ENCODE measurements at places on chromosomes 2 and 18. TPM values are rescaled to one million over a fixed set of nuclear protein-coding genes. Genes with fewer than 3 reads are reported as not detected.

DNA sequence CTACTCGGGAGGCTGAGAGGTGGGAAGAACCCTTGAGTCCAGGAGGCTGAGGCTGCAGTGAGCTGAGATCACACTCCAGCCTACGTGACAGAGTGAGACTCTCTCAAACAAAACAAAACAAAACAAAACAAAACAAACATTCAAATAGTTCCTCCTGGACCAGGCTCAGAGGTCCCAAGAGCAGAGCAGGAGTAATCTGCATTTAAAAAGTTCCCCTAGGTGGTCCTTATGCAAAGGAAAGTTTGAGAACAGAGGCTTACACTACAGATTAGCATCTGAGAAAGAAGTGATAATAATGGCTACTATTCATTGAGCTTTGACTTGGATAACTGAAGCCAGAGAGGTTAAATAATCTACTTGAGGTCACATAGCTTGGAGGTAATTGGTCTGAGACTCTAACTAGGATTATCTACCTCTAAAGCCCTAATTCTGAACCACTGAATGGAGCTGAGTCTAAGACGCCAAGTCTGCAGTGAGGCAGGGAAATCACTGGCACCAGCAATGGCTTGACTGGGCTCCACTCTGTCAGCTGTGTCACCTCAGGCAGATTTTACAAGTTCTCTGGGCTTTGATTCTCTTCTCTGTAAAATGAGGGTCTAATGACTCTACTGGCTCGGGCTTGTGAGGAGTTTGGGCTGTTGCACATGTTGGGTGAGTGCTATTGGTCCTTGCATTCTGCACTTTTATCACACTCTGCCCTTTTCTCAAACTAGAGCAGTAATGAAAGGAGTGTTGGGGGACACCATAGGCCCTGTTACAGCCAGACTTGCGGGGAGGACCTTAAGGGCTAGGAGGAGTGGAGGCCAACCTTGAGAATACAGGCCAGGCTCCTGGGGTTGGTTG is 29.2 kb upstream of the DLX2 start:
- no peak for DNase-seq

The NTSR2 gene
- not detected for polyA plus RNA-seq

DNA sequence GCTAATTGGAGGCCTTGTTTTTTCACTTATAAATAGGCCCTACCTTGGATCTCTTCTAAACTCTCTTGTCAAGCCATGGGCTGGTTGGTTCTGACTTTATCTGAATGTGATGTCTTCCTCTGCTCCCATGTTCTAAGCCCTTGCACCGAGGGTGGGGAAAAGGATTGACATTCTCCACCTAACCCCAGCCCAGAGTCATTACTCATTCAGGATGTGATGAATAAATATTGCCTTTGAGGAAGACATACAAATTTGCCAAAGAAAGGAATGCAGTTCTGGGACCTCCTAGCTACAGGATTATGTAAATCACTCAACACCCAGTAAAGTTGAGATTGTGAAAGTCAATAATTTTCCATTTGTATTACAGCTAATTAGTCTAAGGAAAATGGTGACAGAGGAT is 142.1 kb upstream of the LYPD6 start:
- DNase-seq = no peak

DNA sequence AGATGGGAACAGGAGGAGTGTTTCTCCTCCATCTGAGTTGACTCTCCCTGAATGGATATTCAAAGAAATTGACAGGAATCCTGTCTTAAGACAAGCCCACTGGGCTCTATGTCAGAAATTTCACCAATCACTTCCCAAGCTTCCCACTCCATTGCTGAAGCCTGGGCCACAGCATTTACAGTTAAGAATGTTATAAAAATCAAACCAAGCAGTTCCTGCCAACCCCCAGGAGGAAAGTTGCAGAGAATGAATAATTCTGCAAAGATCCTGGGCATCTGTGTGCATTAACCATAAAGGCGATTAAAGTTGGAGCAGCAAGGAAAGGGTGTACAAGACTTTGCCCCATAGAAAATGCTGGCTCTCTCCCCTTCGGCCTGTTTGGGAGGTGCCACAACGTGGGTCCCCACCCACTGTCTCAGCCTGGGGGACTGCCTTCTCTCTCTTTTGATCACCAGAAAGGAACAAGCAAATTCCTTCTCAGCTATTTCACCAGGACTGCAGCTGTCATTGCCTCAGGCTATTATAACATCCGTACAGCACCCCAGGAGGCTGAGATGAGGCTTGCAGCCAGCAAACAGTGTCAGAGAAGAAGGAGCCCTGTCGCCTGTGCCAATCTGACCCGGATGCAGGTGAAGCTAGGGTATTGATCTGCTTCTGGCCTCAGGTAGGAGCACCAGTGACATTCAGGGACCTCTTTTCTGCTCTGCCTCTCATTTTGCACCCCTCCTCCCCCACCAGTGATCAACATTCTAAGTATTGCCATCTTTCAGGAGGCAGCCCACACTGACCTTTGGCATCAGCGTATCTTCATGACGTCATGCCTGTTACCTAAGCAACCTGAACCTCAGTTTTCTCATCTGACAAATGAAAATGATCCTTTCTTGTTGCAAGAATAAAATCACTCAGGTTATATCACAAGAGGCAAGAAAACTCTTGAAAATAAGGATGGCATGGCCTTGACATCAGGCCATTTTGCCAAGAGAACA is 219.0 kb downstream of the SH3BP4 start:
- DNase-seq = peak; percentile 63

The PRKAG3 gene
- polyA plus RNA-seq = 21.0 TPM

DNA sequence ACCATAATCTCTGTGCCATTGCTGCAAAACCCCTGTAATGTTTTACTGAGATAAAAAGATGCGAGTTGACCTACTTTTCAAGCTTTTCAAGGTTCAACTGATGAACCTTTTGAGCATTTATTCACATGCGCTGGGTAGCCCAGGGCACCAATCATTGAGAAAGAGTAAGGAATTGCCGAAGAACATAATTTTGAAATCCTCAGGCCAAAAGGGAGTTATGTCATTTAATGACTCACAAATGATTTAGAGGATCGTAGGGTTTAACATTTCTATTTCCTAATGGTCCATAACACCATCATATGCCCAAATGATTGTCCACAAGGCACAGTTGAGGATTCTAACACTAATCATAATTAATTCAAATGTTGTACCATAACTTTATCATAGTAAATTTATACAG is 20.2 kb upstream of the DLX1 start:
- DNase-seq = no peak

The KYNU gene
- polyA plus RNA-seq = 0.76 TPM

DNA sequence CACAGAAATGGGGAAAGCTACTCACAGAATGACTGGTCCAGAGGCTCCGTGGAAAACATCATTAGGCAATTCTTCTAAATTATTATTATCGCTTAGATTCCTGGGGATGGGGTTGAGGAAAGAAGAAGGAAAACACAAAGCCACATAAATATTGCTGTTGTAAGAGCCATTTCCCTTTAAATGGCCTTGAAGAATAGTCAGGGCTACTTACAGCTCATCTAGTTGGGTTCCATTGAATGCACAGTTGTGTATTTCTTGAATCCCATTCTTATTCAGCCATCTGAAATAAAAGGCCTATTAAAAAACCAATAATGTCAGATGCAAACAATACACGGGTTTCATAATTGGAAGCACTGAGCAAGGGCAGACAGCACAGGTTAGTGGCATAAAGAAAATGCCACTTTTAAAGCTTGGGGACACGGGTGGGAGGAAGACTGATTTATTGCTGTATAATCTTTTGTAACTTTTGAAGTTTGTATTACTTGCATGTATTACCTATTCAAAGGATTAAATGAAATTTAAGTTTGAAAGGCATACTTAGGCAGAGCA is 171.4 kb downstream of the FSHR start:
- no peak for DNase-seq

GRCh38 chr18:78241535-78242253 is 737.9 kb upstream of the SALL3 start:
- no peak for DNase-seq

The RBM44 gene
- polyA plus RNA-seq = 0.53 TPM

GRCh38 chr2:112687522-112687921 is 33.3 kb upstream of the NT5DC4 start:
- DNase-seq = no peak

DNA sequence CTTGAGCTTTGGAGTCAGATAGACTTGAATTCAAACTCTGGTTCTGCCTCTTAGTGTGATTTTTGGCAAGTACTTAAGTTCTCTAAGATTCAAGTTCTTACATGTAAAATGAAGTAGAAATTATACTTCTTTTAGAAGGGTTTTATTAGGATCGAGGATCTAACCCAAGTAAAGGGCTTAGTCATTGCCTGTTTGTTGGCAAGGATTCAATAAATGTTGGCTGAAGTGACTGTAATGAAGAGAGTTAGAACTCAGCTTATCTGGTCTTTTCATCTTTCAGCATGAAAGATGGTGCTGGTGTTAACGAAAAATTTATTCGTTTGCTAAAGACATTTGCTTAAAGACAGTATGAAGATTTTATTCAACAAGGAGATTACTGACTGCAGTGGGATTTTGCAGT is 315.9 kb upstream of the THUMPD2 start:
- peak; percentile 79 for DNase-seq

DNA sequence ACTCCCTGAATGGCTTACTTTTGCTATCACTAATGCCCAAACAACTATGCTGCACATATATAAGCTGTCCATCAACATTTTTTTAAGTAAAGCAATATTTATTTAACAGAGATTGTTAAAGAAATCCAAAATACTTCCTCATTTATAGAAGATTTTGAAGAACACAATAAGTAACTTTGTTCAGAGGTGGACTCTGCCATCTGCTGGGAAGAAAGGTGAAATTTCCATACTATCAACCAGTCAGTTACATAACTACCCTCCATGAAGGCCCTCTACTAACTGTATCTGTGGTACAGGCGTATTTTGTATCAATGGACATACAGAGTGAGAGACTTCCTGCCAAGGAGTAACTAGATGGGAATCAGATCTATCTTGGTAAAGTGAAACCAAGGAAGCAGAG is 106.0 kb downstream of the DTNB start:
- DNase-seq = peak; percentile 54

DNA sequence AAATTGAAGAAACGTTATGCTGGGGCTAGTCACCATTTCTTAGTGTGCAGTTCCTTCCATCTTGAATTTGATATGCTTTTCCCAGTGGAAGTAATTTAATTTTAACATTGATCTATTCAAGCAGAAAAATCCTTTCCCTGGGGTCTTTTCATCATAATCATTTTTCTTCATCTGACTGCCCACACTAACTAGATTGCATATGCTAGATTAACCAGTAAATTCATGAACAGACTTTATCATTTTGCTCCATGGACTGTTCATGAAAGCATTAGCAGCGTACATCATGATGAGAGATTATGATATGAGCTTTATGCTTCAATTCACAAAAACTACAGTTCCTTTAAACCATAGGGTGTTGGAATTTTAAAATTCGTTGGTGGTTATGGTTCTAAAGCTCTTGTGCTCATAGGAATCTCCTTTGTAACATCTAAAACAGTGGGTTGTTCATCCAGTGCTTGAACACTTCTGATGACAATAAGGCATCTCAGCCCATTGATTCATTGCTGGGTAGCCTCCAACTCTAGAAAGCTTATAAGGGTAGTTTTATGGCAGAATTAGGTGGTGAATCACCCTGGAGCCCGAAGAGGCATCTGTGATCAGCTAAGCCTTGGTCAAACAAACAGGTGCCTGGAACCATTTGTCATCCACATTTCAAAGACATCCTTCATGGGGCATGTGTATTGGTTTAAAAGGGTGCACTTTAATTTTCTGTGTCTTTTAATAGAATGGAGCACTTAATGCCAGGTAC is 77.2 kb upstream of the NDUFV2 start:
- DNase-seq = no peak

DNA sequence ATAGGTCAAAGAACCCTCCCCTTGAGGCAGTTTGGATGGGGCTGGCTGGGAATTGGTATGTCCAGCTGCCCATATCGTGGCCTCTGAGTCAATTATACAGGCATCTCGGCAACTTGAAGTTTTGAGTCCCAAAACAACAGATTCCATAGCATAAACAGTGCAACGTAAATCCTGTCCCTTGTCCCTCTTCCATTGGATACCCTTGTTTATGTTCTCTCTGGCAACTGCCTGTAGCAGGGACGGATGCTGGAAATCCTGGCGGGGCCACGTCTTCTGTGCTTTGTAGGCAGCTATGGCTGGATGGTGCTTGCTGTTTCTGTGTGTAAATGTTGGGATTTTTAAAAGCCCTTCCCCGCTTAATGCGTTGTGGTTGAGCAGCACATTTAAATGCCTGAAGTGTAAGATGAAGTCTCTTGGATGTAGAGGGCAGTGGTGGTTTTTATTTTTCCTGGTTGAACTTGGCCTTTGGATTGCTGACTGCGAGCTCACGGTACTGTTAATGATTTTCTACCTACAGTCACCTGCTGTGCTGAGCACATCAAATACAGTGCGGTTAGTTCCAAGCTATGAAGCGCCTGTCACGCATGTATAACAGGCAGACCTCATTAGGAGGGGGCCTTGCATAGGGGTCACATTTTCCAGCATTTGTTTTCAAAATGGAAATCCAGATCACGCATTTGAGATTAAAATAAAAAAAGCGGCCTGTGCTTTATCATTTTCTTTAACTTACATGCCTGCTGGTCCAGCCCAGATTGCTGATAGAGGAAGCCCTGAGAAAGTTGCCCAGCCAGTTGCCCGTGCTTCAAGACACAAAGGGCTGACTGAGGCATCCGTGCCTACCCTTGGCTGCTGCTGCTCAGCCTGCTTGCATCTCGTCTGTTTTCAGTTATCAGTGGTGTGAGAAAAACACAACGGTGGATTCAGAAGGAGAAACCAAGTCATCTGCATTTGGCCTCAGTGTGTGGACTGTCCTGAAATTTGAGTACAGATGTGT is 84.7 kb downstream of the NEDD4L start:
- no peak for DNase-seq

The SFT2D3 gene
- not detected for polyA plus RNA-seq

GRCh38 chr2:177756336-177756735 is 316.2 kb downstream of the PDE11A start:
- DNase-seq = no peak

The KANSL3 gene
- 30.3 TPM for polyA plus RNA-seq

DNA sequence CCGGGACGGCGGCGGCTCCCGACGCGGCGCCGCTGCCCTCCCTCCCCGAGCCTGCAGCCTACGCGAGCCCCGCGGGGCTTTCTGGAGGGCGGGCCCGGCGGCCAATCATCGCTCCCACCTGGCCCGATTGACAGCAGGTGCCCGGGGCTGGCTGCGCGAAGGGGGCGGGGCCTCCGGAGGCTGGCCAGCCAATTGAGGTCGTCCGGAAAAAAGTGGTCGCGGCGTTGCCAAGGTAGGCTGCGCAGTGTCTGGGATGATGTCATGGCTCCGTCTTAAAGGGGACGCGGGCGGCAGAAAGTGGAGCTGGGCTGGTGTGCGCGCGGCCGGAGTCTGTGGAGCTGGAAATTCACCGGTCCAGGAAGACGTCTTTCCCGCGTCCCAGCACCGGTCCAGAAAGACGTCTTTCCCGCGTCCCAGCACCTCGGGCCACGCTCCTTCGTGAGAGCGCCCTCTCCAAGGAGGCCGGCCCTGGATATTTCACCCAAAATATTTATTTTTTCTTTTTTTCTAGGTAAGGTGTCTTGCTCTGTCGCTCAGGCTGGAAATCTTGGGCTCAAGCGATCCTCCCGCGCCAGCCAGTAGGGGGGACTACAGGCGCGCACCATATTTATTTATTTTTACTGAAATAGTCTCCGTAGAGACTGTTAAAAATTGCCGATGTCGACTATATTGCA is at the start of gene ACTR1B:
ACTR1B (minus strand) TSS at position 83 of the 674 bp plus-strand sequence. CDS start 154 bp downstream, outside the sequence.
- DNase-seq = peak; percentile 99

All from muscle of leg (tissue), 16 donors.